Stimulated activated CD8-positive, alpha-beta memory T cell treated with anti-CD3 and anti-CD28 coated beads, Interleukin-7, amount 100 ng/mL, for 1 hour (primary cell): ENCODE measurements at places on chromosomes 3 and 15.

- DNase-seq, result no peak
These were observed 494.6 kb downstream of the NTRK3 start for GRCh38 chr15:87761736-87762509.

DNA sequence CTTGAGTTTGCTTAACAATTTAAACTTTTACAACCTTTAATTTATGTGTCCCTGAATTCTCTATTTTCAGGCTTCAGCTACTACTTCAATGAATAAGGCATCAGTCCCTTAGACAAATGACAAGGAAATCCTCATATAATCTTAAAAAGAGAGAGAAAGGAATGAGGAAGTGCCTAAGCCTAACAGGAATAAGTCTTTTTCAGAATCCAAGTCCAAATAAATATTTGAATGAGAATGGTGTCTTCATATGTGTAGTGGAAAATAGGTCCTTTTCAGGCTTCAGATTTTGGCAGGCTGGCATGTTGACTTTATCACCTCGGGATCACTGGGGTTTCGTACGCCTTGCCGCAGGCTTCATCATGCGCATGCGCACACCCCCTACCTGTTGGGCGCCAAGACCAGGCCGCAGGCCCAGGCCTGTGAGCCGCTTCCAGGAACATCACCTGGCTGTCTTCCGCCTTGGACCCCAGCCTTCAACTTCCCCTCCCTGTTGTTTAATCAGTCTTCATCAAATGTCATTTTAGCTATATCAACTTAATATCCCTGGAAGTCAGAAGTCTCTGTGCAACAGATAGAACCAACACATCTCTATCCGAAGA, 334.5 kb downstream of the SOX2 start:
- no peak for DNase-seq

DNA sequence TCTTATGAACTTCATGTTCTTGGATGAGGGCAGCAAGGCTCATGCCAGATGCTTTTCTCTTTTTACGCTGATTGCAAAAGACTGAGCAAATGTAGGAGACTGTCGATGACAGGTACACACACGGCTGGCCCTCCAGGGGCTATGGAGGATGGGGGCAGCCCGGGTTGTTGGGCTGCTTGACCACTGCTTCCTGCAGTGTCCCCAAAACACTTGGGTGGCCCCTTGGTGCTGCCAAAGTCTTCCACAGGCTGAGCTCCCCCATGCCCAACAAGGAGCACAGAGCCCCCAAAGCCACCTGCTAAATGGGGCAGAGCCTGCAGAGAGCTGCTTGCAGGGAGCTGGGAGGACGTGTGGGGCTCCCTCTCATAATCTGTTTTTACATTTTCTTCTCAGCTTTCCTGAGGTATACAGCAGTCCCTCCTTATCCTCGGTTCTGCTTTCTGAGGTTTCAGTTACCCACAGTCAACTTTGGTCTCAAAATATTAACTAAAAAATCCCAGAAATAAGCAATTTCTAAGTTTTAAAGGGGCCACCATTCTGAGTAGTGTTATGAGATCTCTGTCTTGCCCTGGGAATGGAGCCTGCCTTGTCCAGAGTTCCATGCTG, 7.3 kb downstream of the PRR23E start:
- no peak for DNase-seq

GRCh38 chr3:194833114-194833910, 147.6 kb downstream of the FAM43A start:
- no peak for DNase-seq

DNA sequence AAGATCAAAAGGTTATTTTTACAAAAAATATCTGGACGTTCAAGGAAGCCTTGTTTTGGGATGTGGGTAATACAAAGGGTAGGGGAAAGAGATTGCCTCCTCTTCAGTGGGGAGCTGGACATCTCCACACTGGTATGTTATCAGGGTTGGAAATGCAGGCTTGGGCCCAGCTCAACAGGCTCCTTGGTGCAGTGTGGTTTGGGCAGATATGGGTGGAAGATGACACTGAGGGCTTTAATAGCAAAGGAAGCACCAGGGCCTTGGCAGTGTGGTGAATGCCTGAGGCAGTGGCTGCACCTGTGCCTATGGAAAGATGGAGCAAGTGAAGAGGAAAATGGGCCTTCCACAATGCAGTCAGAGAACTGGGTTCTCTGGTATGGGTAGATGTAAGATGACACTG, 11.2 kb upstream of the MED12L start:
- DNase-seq, result no peak

DNA sequence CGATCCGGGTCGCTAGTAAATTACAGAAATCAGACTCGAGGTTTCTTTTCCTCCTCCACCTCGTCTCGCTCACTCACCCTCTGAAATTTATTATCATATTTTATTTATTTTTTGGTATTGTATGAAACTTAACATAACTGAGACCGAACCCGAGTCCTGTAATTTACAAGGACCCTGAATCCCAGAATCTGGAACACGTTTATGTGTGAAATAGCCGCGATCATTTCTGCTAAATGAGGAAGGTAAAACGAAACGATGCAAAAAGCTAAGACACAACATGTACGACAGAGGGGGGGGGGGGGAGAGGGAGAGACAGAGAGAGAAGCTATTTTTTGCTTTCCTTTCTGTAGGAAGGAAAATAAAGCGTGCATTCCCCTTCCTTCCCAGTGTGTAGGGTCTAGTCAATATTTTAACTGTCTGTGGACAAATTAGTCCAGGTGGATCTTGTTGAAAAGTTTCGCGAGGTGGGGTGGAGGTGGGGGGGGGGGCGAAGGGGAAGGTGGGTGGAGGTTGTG, 1.6 kb downstream of the BBX start:
- DNase-seq, result no peak

DNA sequence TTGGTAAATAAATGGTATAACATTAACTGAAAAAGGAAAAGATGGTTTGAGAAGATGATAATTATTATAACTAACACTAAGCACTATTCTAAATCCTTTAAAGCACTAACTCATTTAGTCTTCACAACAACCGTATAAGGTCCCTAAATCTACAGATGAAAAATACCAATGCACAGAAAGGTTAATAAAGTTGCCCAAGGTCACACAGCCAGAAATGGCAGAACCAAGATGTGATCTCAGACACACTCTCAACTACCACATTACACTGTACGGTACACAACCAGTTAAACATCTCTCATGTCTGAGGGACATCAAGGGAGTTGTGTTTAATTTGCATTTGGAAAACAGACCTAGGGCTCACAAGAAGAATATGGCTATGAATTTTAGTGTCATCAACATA, 23.1 kb downstream of the RAB27A start:
- no peak for DNase-seq

GRCh38 chr3:159763011-159763601, 225.5 kb upstream of the IL12A start:
- no peak for DNase-seq

DNA sequence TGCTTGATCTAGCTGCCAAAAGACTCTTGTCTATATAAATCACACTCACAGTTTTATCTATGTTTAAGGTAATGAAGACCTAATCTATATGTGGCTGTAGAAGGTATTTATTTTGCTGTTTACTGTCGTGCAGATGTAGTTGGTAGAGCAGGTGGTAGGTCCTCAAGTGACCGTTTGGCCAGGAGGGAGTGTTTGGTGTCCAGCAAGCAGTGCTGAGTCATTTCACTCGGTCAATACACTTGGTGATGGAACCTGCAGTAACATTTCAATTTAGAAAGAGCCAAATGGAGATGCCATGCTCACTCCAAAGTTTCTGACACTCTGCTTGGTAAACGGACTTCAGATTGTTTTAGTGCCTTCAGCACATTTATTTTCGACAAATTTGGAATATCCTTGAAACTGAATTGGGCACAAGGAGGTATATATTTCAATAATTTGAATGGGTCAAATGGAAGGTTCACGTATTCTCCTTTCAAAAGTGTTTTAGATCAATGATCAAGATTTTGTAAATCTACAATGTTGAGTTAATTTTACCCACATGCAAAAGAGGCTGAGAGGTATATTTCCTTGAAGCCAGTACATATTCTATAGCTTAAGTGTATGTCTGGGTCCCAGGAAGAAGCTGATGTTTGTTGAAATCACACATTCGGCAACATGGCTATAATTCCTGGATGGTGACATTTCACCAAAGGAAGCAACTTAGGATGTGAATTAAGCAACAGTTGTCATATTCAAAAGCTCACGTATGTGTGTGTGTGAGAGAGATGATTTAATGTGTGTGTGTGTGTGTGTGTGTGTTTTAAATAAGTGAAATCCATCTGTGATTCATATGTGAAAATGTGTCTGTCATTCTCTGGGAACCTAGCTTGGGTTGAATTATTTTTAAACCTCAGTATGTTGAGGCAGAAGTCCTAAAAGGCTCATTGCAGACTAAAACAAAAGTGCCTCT, 7.7 kb upstream of the CX3CR1 start:
- DNase-seq, result no peak

- no peak for DNase-seq
These were observed 188.4 kb upstream of the PFN2 start for GRCh38 chr3:150158943-150159625.

DNA sequence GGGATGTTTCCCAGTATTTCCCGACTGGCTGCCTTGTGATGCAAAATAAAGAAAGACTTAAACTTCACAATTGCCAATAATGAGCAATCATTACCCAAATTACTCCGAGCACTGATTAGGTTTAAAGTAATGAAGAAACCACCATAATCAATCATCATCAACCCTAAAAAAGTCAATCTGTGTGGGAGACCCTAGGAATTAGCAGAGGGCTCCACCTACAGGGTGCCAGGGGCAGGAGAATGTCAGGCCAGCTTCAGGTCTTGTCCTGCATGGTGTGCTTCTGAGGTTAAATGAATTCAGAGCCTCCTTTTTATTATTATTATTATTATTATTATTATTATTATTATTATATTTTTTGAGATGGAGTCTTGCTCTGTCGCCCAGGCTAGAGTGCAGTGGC, 478.0 kb upstream of the ARRDC4 start:
- DNase-seq, result no peak

GRCh38 chr15:68910341-68910740, 20.0 kb upstream of the SPESP1 start:
- DNase-seq, result no peak

DNA sequence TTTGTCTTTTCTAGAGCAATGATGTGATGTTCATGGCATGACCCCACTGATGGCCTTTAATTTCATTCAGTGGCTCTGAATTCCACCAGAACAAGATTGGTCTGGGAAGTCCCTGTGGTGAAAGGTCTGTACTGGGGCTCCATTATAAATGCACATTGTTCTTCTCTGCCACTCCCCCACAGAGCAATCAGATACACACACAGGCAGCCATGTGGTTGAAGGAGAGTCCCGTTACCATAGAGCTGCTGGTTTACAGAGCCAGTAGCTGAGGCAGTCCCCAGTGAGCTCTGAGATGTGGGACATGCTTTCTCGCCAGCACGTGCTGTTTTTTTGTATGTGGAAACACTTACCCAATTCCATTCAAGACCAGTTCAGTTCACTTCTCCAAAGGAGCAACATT, 172.7 kb upstream of the TRIM42 start:
- DNase-seq, result no peak

GRCh38 chr3:13092621-13093617, 19.7 kb upstream of the IQSEC1 start:
- no peak for DNase-seq

DNA sequence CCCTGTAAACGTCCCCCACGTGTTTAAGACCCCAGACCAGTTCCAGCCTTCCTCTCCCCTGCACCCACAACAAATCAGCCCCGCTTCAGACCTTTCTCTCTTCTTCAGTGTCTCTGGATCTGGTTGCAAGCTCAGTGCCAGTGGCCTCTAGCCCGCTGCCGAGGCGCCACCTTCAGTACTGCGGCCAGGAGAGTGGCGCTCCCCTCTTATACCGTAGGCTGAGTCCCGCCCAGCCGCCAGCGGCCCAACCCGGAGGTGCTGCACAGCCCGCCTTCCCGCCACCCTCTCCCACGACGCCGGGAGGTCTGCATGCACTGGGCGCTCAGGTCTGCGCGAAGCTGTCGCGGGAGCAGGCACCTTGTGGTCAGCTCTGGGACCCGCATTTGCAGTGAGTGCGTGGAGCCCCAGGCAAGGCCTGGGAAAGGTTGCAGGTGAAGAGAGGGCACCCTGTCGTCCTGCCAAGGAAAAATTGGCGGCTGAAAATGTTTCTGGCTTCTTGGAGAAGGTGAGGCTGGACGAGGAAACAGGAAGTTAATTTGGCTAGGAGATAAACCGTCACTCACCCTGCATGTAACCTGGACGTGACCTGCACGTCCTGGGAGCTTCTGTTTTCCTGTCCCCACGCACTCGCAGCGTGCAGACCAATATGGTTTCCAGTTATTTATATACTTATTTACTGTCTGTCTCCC, at the start of gene C2CD4B:
TSS of gene C2CD4B (minus strand) at position 182 of the 689 bp plus-strand sequence. CDS start 301 bp downstream, outside the sequence.
- no peak for DNase-seq
